Breast epithelium (tissue), 4 donors: ENCODE measurements at places on chromosomes 6 and 20. TPM values are rescaled to one million over a fixed set of nuclear protein-coding genes. Genes with fewer than 3 reads are reported as not detected.
A peak's percentile ranks its signal among the peaks of the same experiment; 100 is the strongest.

- H3K4me1 ChIP-seq: no peaks in the 10 kb centered on the region
- H3K4me3 ChIP-seq: no peak overlapping the region
- H3K36me3 ChIP-seq: no peaks in the 10 kb centered on the region
Observed at GRCh38 chr6:43180985-43181384, 1.0 kb upstream of the CUL9 start.

- peak; percentile 17 for DNase-seq
- H3K36me3 ChIP-seq: no peaks in the 10 kb centered on the region
- no peak overlapping the region for H3K4me3 ChIP-seq
- no peak overlapping the region for H3K27ac ChIP-seq
- no peaks in the 10 kb centered on the region for H3K27me3 ChIP-seq
Observed at GRCh38 chr6:117206944-117207687, 58.2 kb upstream of the VGLL2 start.

GRCh38 chr20:33725607-33726264 lies 5.6 kb upstream of the PXMP4 start:
- no peaks in the 10 kb centered on the region for H3K27me3 ChIP-seq
- no peaks in the 10 kb centered on the region for H3K4me1 ChIP-seq
- no peak overlapping the region for H3K4me3 ChIP-seq

DNA sequence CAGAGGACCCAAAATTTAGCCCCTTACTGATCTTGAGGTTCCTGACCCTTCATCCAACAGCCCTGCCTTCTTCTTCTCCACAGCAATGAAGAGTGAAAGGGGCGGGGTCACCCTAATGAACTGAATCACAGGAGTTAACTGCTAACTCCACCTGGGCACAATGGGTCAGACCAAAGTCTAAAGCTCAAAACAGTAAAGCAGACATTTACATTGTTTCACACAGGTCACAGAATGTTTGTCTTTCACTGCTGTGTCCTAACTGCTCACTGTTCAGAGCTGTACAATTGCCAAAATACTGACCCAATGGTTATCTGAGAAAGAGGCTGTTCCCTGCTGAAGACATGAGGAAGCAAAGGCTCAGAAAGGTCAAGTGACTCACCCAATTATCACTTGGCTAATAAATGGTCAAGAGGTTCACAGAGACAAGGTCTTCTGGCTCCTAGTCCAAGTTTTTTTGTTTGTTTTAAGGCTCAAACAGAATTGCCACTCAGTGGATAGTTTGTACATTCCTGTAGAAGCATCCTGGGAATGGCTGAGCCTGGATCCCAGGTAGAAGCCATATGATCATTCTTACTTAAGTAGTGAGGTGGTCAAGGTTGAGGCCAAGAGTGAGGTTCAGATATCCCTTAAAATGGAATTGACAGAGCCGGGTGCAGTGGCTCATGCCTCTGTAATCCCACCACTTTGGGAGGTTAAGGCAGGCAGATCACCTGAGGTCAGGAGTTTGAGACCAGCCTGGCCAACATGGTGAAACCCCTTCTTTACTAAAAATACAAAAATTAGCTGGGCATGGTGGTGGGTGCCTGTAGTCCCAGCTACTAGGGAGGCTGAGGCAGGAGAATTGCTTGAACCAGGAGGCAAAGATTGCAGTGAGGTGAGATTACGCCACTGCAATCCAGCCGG lies 35.1 kb upstream of the FAM83C start:
- no peak overlapping the region for H3K27ac ChIP-seq
- no peak overlapping the region for H3K4me3 ChIP-seq

DNA sequence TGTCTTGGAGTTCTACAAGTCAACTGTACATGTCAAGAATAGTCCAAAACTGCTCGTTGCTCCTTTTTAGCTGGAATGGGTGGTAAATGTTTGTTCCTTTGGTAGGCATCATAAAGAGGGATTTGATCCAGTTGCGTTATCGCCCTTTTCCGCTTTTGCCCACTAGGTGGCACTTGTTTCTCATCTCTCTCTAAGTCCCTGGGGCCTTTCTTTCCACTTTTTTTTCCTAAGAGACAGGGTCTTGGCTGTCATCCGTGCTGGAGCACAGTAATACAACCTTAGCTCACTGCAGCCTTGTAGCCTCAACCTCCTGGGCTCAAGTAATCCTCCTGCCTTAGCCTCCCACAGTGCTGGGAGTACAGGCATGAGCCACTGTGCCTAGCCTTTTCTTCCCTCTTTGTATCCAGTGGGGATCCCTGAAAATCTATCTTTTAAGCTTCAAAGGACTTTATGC lies 20.7 kb downstream of the GTPBP2 start:
- no peaks in the 10 kb centered on the region for H3K4me1 ChIP-seq
- no peaks in the 10 kb centered on the region for H3K36me3 ChIP-seq
- no peak overlapping the region for H3K27ac ChIP-seq
- H3K27me3 ChIP-seq: no peaks in the 10 kb centered on the region
- no peak for DNase-seq
- no peak overlapping the region for H3K4me3 ChIP-seq

DNA sequence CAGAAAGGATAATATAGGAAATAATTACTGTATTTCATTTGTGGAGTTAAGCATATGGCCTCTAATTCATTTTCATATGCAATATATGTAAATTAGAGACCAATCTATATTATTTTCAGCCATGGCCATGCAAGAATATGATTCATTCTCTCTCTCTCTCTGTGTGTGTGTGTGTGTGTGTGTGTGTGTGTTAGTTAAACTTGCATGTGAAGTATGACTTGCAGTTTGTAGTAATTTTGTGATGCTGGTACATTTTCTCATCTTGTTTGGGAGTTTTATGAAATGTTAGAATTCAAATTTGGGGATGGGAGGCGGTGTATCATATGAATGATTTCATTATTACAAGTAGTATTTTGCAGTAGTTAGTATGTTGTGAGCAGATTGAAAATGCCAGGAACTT lies 74.8 kb downstream of the JARID2 start:
- H3K4me3 ChIP-seq: no peak overlapping the region
- no peaks in the 10 kb centered on the region for H3K36me3 ChIP-seq
- H3K27me3 ChIP-seq: no peaks in the 10 kb centered on the region
- no peak for DNase-seq
- H3K27ac ChIP-seq: no peak overlapping the region
- H3K4me1 ChIP-seq: no peaks in the 10 kb centered on the region

DNA sequence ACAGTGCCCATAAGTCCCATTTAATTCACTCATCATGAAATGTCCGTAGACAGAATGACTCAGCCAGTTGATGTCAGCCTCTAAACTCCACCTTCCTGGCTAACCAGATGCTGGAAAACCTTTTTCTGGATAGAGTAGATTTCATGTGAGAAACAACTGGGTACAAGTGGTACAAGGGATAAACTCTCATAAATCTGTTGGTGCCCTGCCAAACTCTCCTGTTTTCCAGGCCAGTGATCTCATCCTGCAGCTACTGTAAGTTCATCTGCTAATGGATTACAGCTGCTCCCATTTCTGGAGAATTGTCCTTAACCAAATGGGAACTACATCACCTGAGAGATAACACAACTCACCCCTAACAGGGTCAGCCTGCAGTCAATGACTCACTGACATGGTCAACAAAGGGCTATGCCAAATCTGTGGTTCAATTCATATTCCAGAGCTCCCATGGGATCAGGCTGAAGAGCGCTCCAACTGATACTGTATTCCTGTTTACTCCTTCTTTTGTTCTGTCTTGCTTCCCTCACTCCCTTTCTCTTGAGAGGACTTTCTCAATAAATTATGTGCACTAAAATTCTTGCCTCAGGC lies 210.1 kb upstream of the HDDC2 start:
- no peaks in the 10 kb centered on the region for H3K36me3 ChIP-seq
- no peak for DNase-seq
- no peak overlapping the region for H3K4me3 ChIP-seq
- H3K4me1 ChIP-seq: no peaks in the 10 kb centered on the region

DNA sequence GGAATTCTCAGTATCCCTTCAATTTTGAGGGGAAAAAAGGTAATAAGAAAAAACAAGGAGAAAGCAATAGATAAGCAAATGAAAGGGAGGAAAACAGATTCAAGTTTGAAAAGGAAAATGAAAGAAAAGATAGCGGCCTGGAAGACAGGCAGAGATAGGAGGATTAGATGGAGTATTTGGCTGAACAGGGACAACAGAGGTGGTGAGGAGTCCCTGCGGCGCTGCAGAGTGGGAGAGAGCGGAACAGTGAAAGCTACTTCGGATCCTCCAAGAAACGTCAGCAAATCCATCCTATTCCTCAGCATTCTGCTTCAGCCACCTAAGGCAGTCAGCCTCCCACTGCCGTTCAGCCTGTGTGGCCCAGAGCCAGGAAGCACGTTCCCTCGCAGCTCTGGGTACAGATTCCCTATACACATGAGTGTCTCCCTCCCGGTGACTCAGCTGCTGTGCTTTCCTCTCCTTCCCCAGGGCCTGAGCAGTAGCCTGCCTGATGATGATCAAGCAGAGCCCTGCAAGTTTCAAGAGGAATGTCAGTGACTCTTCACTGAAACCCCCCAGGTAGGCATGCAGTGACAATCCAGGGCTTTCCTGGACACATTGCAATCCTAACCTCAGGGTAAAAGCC lies 43.4 kb upstream of the CDYL start:
- H3K4me1 ChIP-seq: no peaks in the 10 kb centered on the region
- DNase-seq: peak; percentile 60
- H3K4me3 ChIP-seq: peak overlapping the region; percentile 35
- no peaks in the 10 kb centered on the region for H3K36me3 ChIP-seq
- H3K27ac ChIP-seq: no peak overlapping the region

DNA sequence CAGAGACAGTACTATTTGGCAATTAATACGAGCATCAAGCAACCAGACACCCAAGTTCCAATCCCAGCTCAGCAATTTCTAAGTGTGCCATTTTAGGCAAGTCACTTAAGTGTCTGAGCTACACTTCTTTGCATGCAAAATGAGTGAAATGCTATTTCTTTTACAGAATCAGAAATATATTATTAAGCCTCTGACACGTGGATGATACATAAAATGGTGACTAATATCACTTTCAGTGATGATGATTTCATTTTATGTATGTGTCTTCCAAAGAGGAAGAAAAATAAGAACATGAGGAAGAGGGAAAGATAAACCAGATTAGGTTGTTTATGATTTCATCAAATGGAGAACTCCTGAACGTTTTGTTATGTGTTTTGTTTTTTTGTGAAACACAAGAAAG lies 158.6 kb downstream of the TSHZ2 start:
- DNase-seq: no peak
- H3K4me3 ChIP-seq: no peak overlapping the region
- H3K27ac ChIP-seq: no peak overlapping the region
- H3K27me3 ChIP-seq: no peaks in the 10 kb centered on the region
- H3K36me3 ChIP-seq: no peaks in the 10 kb centered on the region
- H3K4me1 ChIP-seq: peaks cover 4% of the 10 kb centered on the region

- no peak overlapping the region for H3K4me3 ChIP-seq
- H3K4me1 ChIP-seq: no peaks in the 10 kb centered on the region
- no peak overlapping the region for H3K27ac ChIP-seq
- DNase-seq: no peak
- no peaks in the 10 kb centered on the region for H3K36me3 ChIP-seq
- no peaks in the 10 kb centered on the region for H3K27me3 ChIP-seq
Observed at GRCh38 chr6:166423051-166423745, 40.5 kb upstream of the MPC1 start.

DNA sequence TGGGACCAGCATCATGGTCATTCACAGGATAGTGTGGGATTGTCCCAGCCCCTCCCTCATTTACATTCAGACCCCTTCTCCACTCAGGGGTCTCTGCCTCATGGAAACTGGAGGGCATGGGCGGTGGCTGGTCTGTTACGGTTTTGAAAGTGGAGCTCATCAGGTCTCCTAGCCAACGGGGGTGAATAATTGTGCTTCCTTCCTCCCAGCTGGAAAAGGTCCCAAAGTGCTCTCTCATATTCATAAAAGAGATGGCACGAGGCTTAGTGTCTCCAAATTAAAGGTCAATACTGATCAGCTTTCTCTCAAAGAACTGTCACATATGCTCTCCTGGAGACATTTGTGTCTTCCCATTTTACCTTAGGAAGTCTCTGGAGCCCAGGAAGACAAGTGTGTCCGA lies 19.9 kb downstream of the JARID2 start:
- H3K4me3 ChIP-seq: no peak overlapping the region
- peaks cover 7% of the 10 kb centered on the region for H3K4me1 ChIP-seq
- no peaks in the 10 kb centered on the region for H3K36me3 ChIP-seq
- peak overlapping the region; percentile 5 for H3K27ac ChIP-seq

DNA sequence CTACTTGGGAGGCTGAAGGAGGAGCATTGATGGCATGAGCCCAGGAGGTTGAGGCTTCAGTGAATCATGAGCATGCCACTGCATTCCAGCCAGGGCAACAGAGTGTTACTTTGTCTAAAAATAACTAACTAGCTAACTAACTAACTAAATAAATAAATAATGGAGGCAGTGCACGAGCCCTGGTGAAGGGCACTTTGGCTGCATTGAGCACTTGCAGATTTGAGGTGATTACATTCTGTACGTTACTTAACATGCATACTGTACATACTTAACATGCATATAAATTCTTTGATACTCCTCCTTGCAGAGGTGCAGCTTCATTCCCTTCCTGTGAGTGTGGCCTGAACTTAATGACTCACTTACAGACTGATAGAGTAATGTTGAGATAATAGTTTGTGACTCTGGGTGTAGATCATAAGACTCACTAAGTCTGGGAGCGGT lies 10.7 kb downstream of the HLA-A start:
- DNase-seq: no peak
- no peaks in the 10 kb centered on the region for H3K4me1 ChIP-seq
- H3K27me3 ChIP-seq: no peaks in the 10 kb centered on the region
- no peak overlapping the region for H3K27ac ChIP-seq
- H3K36me3 ChIP-seq: no peaks in the 10 kb centered on the region
- no peak overlapping the region for H3K4me3 ChIP-seq

PTCRA gene
- not detected for total RNA-seq

MATN4 gene
- 1.6 TPM for total RNA-seq

RPL10A gene
- 2,549 TPM for total RNA-seq

GPX5 gene
- not detected for total RNA-seq
